ENCODE measurements at places on chromosomes 11 and 22. TPM values are rescaled to one million over a fixed set of nuclear protein-coding genes. Genes with fewer than 3 reads are reported as not detected.

DNA sequence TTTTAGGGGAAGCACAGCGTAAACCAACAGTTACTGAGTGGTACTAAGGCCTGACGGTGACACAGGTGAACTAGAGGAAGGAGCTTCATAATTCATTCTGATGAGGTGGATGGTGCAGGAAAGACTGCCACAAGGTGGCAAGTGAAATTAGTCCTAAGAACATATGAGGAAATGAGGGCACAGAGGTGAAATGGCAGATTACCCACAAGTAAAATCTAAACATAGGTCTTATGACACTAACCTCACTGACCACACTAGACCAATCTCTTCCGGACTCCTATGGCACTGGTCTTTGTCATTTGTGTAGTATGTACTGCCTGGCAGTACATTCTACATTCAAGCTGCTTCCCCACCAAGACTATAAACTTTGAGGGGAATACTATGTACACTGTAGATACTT is 20.2 kb downstream of the GAB2 start:
- no peak for DNase-seq

GRCh38 chr11:96708219-96708878 is 318.5 kb downstream of the JRKL start:
- no peak for DNase-seq

- no peak for DNase-seq
Observed at GRCh38 chr11:12435264-12435663, 57.9 kb downstream of the PARVA start.

DNA sequence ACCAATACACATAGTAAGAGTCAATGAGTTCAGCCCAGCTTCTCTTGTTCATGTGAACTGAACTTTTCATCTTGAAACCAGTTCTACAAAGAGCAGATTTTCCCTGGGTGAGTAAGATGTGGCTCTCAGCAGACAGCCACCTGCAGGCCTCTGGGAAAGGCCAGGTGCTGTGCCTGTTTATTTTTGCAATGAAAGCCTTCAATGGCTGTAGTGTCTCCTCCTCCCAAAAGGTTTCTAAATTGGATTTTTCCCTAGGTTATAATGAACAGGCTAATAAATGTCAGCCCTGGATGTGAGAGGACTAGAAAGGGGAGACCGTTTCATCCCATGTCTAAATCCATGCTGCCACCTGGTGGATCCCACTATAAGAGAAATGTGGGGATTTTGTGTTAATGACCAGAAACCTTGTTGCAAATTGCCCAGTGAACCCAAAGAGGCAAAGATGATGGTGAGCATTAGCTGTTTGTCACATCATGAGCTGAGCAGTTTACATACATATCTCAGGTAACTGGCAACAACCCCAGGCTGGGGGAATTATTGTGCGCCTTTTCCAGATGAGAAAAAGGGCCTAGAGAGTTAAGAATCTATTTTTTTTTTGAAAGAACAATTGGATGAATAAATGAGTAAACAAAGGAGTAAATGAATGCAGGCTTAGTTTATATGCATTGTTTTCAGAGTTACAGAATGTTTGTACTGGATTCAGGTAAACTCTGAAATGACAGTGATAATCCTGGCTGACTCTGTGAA is 12.7 kb downstream of the C11orf91 start:
- peak; percentile 43 for DNase-seq

- DNase-seq: no peak
Observed at GRCh38 chr11:6931146-6931713, 5.0 kb downstream of the ZNF215 start.

ARSA gene
- total RNA-seq: 51.6 TPM

All from ovary (tissue), 10 donors.